ENCODE measurements at places on chromosomes 1 and 21.

DNA sequence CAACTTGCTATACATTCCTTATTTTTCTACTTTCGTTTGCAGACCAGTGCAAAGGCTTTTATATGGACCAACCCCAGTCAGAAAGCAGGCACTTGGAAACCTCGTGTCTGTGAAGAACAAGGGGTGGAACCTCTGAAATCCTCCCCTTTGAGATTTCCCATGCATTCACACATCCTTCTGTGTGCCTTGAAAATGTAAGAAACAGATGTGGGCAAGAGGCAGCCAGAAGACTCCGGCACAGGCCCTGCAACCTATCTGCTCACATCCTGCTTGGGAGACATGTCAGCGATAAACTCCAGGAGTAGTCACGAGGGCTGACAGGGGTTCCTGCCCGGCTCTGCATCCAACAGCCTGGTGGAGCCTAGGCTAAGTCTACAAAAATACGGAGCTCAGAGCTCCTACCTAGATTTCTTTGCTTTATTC, 42.5 kb downstream of the ETS2 start:
- DNase-seq: no peak

DNA sequence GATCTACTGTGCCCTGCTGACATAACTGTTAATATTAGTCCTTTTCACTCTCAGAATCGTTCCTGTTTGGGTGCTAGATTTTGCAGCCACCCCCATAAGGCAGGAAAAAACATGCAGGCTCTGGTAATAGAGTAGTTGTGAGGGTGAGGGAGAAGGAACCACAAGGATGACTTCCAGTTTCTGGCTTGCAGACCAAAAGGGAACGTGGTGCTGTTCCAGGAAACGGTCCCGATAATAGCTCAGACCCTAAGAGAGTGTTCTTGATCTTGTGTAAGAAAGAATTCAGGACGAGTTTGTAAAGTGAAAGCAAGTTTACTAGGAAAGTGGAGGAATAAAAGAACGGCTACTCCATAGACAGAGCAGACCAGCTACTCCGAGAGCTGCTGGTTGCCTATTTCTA, 50.7 kb upstream of the RHOU start:
- no peak for DNase-seq

DNA sequence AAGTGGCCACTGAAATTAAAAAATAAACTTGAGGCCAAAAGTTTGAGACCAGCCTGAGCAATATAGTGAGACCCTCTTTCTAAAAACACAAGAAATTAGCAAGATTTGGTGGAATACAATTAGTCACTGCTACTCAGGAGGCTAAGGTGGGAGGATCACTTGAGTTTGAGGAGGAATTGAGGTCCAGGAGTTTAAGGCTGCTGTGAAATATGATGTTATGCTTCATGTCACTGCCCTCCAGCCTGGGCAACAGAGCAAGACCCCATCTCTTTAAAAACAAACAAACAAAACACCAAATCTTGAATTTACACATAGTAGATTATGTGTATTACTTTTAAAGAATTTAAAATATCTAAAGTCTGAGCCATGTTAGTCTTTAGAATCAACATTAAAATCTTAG, 6.3 kb upstream of the FNBP1L start:
- DNase-seq: no peak

DNA sequence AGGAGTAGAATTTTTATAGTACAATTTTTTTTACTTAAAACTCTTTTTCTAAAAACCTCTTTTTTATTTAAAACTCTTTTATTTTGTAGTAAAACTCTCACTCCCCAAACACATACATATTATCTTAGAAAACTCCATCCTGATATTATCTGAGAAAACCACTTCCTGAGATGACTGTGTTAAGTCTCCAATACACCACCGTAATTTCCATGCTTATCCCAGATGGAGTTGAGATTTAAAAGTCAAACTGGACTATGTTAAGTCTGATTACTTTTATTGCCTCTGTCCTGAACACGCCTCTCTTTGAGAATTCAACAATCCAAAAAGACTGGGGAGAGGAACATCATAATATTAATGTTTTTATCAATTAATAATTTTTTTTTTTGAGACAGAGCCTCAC, 3.7 kb downstream of the SEC16B start:
- no peak for DNase-seq

GRCh38 chr1:207013321-207014085, 19.1 kb downstream of the C1orf116 start:
- no peak for DNase-seq

GRCh38 chr1:6517435-6517851, 26.0 kb upstream of the PLEKHG5 start:
- DNase-seq: no peak

DNA sequence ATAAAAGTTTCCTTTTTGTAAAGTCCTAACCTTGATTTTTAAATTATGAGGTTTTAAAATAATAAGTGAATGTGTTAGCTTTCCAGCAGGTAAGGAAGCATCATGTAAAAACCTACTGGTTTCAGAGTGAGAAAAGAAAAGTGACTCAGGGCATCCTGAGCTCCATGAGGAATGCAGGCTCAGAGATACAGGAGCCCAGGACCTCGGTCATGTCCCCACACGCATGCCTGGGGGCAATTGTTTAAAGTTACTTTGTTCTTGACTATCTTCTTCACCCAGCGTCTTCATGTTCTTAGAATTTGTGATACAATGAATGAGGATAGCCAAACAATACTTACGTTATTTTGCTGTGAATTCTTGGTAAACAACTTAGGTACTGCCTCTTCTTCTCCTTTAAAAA, 117.4 kb upstream of the PLPPR5 start:
- no peak for DNase-seq

- DNase-seq: no peak
Measured at GRCh38 chr1:4931486-4931885, 277.1 kb downstream of the AJAP1 start.

DNA sequence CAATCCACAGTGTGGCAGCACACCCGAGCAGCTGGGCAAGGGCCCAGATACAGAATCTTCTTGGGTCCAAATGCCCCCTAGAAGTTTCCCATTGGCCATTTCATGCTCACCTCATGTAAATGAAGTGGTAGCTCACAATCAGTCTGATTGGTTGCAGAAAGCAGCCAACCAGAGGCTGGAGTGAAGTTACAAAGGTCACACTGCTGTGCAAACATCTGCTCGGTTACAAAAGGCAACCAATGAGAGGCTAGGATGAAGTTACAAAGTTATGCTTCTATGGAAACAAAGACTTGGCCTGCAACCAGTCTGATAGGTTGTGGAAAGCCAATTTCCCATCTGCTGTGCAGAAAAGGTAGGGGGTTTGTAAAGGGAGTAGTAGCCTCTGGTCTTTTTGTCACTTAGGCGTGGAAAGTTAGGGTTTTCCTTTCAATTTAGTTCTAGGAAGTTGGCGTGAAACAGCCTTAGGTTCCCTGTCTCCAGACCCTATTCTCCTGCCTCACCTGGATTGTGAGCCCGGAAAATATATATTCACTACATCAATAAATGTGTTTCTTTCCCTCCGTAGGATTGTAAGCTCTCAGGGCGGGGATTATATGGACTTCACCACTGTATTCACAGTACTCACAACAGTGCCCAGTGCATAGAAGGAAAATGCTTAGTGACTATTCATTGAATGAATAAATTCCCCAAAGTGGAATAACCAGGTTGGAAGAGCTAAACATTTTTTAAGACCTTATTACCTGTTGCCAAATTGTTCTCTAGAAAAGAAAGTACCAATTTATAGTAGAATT, 91.9 kb downstream of the URB2 start:
- DNase-seq: no peak

DNA sequence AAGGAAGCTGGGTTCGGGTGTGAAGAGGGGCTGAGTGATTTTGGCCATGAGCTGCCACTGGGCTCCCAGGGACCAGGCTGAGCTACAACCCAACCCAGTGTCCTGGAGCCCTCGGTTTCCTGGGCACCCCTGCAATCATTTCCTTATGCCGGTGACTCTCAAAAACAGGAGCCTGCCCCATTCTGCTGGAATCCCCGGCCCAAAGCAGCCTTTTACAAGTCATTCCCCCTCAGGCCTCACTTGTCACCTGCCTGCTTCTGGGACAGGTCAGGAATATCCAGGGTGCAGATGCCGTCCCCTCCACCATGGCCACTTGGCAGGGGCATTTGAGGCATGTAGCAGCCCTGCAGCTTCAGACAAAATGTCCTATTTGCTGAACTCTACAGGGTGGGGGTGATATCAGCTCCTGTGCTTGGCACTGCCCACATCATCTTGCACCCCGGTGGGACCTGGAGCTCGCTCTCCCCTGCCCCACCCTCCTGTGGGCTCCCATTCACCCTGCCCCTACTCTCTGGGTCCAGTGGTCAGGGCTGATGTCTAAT, 30.0 kb downstream of the CDK18 start:
- no peak for DNase-seq

GRCh38 chr1:3350506-3351261, 103.8 kb upstream of the ARHGEF16 start:
- DNase-seq: no peak

DNA sequence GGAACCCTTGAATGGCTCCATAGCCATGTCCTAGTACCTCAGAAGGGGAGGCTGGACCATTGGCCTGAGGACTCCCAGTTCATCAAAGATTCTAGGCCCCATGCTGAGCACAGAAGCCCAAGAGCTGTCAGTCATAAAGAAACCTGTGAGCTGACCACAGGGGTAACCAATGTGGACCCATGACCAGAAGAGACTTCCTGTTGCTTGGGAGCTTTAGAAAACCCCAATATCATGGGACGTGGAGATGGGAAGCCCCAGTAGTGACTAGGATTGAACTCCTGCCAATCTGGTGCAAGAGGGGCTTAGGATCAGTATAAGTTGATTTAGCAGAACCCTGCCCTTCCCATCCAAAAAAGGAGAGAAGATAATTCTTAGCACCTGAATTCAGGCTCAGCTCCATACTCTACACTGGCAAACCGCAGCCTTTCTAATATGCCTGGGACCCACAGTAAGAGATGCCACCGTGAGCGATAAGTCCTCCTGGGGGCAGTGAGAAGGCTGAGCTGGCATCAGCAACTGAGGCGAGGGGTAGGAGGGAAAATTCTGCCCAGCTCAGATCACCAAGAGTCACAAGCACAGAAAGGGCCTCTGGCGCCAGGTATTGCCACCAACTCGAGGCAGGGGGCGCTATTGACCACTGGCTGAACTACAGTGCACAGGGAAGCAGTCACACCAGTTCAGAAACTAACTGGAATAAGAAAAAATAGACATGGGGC, 108.9 kb downstream of the CAPN8 start:
- no peak for DNase-seq

- DNase-seq: no peak
Measured at GRCh38 chr1:111199881-111200801, at the start of gene DENND2D. Gene DENND2D, minus strand, starts transcription at chr1:111200646. Its CDS starts 187 bp downstream, at chr1:111200459.

GRCh38 chr1:210715072-210715471, 386.4 kb downstream of the HHAT start:
- no peak for DNase-seq

DNA sequence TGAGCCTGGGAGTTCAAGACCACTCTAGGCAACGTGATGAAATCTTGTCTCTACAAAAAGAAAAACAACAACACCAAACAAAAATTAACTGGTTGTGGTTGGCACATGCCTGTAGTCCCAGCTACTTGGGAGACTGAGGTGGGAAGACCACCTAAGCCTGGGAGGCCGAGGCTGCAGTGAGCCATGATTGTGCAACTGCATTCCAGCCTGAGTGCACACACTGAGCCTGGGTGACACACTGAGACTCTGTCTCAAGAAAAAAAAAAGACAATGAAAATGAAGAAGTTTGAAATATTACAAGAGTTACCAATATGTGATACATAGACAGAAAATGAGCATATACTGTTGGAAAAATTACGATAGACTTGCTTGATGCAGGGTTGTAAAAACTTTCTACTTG, 31.9 kb downstream of the PDC start:
- DNase-seq: no peak

DNA sequence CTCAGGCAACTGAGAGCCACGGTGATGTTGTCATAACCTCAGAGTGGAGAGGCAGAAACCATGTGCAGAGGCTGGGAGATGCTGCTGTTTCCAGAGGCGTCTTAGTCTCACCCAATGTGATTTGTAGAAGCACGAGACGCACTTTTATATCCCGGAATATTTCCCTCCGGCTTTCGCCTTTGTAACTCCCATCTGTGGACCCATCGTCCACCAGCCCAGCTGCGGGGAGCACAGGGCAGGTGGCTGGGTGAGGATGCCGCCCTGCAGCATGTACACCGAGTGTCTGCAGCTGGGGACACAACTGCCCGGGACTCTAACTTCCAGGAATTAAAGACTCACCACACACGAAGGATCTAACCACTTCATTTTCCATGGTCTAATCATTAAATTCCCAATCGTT, 43.5 kb downstream of the UBASH3A start:
- no peak for DNase-seq

DNA sequence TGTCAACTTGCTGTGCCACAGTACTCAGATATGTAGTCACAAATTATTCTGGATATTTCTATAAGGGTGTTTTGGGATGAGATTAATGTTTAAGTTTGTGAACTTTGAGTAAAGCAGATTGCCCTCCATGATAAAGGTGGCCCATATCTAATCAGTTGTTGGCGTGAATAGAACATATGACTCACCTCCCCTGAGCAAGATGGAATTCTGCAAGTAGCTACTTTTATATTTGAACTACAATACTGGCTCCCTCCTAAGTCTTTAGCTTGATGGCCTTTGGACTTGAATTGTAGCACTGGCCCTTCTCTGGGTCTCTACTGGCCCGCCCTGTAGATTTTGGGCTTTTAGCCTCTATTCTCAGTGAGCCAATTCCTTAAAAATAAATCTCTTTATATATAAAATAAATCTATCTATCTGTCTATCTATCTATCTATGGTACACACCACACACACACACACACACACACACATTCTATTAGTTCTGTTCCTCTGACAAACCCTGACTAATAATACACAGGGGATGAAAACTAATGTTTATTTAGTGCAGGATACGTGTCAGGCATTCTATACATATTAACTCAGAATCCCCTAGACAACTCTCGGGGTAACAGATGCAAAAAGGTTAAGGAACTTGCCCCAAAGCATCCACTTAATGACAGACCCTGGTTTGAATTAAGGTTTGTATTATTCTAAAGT, 37.9 kb upstream of the PDC start:
- DNase-seq: no peak

DNA sequence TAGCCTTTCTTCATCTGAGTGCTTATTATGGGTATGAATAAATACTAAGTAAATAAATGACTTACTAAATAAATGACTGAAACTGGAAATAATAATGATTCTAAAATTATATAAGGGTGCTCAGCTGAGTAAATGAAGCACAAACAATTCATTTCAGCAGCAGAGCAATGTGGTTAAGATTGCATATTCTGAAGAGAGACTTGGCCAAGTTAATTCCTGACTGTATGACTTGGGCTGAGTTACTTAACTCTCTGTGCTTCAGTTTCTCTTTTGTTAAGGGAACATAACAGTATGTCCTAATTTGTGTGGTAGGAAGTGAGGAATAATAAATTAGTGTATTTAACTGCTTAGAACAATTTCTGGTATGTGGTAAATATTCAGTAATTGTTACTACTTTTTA, 19.1 kb downstream of the AGL start:
- no peak for DNase-seq

GRCh38 chr1:36068866-36069265, 15.0 kb upstream of the TEKT2 start:
- DNase-seq: no peak
